Stimulated activated CD8-positive, alpha-beta memory T cell treated with anti-CD3 and anti-CD28 coated beads, Interleukin-15, amount 100 ng/mL, for 24 hours (primary cell): ENCODE measurements at places on chromosomes 3 and 15.

DNA sequence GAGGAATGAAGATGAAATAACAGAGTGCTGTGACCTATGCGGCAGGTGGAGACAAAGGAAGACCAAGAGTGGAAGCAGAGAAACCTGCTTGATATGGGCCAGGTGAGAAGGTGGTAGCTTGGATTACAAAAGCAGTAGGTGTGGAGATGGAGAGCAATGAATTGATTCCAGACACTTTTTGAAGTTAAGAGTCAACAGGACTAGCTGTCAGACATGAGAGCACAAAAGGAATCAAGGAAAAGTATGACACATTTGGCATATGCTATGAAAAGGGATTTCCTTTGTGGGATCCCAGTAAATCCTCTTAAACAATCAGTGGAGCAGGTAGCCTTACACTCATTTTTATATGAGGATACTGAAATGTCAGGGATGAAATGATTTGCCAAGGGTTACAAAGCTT, 160.5 kb downstream of the GREM1 start:
- no peak for DNase-seq

GRCh38 chr3:177262396-177262795, 65.1 kb upstream of the TBL1XR1 start:
- DNase-seq = no peak

DNA sequence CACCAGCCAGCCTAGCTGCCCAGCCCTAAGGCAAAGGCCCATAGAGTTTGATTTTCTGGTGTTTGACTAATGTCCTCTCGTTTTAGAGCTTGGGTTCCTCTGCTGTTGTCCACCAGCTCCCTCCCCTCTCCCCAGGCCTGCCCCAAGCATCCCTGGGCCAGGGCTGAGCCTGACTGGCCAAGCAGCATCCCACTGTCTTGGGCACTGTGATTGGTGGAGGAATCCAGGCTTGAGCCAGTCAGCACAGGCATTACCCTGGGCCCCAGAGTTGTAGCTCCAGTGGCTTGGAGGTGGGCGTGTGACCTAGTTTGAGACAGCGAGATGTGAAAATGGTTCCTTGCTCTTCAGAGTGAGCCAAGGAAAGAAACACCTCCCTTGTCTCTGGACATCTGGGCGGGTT, 155.3 kb upstream of the MEF2A start:
- DNase-seq = no peak

DNA sequence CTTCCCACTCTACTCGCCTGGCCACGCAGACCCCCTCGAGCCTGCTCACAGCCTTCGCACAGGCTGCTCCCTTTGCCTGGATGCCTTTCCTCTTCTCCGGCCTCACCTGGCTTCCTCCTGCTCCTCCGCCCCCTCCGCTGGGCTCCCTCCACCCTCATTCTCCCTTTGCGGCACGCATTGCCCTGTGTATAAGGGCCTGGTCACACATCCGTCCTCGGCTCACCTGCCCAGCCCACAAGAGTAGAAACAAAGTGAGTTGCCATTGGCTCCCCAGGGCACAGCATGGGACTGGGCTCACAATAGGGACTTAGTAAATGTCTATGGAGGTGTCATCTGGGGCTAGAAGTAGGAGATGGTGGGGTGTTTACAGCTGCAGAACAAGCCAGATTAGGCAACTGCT, 4.2 kb downstream of the PLXND1 start:
- no peak for DNase-seq

DNA sequence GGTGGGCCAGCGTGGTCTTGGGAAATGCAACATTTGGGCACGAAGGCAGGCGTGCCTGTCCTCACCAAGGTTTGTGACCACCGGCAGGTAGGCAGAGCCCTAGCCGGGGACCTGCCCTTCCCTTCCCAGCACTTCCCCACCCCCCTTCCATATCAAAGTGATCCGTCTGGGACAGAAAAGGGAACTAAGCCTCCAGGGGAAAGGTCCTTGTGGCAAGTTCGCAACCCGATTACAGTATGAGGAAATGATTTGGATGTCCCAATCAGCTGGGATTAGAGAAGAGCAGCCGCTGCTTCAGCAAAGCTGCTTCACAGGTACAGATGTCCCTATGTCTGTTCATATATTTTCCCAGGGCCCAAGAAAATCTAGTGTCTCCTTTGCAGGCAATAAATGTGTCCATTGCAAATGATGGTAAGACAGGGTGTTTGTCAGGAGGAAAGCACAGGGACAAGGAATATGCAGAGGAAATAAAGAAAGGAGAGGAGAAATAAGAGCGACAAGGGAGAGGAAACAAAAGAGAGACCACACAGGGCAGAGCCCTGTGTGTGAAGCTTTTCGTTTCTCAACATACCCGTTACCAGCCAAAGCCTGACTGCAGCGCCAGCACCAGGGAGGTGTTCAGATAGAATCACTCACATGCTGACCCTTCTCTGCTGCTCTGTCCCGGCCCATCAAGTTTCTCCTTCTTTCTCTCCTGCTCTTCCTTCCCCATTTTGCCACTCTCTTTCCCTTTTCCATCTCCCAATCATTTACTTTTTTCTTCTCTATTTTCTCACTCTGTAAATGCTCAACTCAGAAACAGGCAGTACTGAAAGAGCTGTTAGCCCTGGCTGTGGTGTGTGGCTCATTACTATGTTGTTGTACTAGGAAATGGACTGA, 17.4 kb upstream of the SECISBP2L start:
- no peak for DNase-seq

- DNase-seq = no peak
These were observed 223.6 kb upstream of the PDZRN3 start for GRCh38 chr3:73848173-73848906.

- DNase-seq = no peak
These were observed 70.7 kb upstream of the LARS2 start for GRCh38 chr3:45317710-45318109.

DNA sequence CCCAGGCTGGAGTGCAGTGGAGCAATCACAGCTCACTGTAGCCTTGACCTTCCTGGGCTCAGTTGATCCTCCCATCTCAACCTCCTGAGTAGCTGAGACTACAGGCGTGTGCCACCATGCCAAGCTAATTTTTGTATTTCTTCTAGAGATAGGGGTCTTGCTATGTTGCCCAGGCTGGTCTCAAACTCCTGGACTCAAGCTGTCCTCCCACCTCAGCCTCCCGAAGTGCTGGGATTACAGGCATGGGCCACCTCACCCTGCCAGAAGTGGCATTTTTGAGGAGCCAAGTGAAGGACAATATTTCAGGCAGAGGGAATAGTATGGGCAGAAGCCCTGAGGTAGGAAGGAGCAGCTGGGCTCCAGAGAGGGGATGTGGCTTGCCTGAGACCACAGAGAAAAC, 4.7 kb downstream of the ANKDD1A start:
- no peak for DNase-seq

- no peak for DNase-seq
These were observed 1.1 kb upstream of the SPATA12 start for GRCh38 chr3:57059411-57059810.

DNA sequence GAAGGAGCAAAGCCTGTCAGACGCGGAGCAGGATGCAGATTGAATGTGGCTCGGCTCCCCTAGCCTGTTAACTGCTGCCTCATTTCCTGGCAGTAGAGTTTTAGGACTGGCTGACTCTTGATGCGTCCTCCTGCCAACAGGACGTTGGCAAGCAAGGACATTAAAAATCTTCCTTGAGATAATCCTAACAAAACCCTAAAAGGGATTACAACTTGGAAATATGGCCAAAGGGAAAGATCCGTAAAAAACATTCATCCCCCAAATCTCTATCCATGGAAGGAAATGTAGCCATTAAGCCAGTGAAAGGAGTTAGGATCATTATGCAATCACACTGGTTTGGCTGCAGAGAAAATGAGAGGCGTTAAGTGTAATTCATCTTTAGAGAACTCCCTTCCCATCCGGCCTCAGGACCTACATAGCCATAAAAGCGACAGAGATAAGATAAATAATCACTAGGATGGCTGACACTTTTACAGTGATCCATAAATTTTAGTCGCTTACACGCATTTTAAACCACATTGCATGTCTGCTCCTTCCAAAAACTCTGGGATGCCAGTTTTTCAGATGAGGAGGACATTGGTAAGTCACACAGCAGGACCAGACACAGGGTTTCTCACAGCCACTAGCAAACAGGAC, 44.5 kb upstream of the C3orf80 start:
- no peak for DNase-seq

- no peak for DNase-seq
These were observed 431.0 kb upstream of the ATP10A start for GRCh38 chr15:26294059-26294689.

DNA sequence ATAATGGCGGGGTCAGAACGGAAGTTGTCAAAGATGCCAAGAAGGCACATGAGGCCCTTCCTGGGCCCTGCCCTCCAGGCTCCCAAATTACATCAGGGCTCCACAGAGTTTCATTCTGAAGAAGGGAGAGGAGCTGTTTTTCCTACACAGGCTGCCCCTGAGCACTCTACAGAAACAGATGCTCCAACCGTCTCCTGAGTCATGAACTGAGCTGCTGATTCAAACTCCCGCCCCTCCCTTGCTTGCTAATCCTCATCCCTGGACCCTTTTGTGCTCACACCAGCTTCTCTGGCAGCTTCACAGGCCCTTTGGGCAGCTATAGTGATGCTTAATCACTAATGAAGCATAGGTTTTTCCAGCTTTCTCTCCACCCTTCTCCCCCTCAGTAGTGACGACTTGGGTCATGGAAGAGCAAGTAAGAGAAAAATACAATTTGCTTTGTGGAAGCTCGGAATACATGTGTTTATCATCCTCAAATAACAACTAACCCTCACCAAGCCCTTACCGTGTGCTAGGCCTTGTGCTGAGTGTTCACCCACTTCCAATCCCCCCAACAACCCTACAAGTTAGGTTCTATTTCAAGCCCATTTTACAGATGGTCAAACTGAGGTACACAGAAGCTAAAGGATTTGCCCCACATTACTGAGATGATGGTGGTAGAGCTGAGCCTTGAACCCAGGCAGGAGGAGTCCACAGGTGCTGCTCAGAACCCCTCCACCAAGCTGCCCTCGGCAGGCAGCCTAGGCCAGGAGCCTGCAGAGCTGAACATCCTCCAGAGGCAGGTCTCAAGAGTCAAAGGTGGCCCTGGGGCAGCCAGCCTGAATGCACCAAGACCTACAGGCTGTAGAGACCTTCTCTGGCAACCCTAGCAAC, 21.9 kb downstream of the MEGF11 start:
- no peak for DNase-seq

DNA sequence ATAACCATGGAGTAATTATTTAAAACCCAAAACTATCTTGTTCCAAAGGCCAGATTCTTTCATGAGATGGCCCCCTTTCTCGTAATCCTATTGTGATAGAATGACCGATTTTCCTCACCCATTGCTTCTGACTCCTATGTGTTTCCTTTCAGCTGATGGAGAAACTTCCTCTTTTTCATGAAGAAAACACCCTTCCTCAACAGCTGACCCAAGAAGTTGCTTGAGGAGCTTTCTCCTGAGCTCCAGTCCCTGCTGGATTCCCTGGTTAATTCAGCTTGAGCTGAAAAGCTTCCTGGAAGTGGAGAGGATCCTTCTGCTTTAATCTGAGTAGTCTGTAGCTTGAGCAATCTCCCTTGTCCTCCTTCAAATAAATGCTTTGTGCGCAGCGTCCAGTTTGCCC, 75.0 kb downstream of the BFSP2 start:
- no peak for DNase-seq

DNA sequence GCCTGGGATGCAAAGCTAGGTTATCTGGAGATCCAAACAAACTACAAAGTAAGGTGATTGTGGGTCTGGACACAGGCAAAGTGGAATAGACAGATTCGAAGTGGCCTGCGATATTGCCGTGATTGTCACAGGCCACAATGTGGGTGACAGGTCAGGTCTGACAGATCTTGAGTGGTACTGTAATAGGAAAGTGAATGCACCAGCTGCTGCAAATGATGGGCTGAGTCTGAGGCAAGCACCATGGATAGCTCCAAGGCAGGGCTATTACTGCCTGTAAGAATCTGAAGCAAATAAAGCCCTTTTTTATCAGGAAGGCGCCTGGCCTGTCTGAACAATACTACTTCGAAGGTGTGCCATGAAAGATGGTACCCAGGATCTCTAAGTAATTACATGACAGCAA, 10.0 kb downstream of the ARMC8 start:
- DNase-seq = no peak

- no peak for DNase-seq
These were observed 108.3 kb downstream of the LRIG1 start for GRCh38 chr3:66392512-66392911.

- DNase-seq = no peak
These were observed 38.3 kb upstream of the ARHGEF3 start for GRCh38 chr3:56839784-56840715.

DNA sequence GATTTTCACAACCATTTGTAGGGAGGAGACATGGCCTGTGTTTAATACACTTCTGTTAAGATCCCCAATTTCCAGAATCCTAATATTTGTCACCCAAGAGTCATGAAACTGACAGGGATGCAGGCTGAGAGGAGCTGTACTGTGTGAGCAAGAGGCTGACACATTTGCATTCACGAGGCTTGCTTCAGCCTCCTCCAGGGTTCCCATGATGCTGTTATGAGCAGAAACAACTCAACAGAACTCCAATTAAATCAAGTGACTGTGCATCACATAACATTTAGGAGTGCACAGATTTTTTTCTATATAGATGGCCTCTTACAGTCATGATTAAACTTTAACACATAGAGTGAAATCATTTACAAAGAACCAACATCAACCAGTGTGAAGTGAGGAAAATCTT, 292.3 kb upstream of the STT3B start:
- no peak for DNase-seq

DNA sequence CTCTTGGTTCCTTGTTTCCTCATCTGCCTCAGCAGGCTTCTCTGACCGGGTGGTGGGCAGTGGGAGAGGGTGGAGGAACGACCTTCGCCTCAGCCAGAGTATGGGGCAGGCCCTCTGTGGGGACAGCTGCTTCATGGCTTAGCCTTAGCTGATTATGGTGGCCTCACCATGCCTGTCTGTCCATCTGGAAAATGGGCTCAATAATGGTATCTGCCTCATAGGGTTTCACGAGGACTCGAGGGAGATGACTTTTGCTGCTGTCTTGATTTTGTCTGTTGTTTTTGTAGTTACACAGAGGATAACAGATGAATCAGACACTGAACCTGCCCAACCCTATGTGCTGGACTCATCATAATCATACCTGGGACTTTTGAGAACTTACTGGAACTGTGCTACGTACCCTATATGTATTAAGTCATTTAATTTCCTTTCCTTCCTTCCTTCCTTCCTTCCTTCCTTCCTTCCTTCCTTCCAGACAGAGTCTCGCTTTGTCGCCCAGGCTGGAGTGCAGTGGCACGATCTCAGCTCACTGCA, 46.5 kb downstream of the CDC25A start:
- DNase-seq = no peak

- DNase-seq = no peak
These were observed 494.1 kb downstream of the ZNF385D start for GRCh38 chr3:21256932-21257331.

DNA sequence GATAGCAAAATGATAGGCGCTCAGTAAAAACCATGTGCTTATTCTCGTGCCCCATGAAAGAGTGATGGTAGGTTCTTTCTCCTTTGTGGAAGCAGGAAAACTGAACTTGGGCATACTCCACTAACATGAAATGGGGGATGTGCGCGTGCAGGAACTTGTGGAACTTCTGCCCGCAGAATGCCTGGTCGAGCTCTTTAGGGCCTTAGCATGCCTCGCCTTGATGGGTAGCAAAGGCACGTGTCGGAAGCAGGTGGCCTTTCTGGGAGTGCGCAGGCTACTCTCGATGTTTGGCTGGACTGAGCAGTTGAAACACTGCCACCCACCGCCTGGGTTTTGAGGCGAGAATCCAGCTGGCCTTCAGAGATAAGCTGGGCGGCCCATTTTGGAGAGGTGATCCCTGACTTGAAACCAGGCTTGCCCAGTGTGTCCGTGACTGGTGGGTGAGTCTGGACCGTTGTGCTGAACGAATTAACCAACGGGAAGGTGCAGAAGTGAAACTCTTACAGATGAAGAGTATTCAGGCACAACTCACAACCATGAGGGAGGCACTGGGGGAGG, 842 bp downstream of the PCCB start:
- no peak for DNase-seq

- no peak for DNase-seq
These were observed 558.7 kb upstream of the KCNMB2 start for GRCh38 chr3:177977381-177978158.
